Activated CD4-positive, alpha-beta T cell treated with anti-CD3 and anti-CD28 coated beads for 1 hour (primary cell): ENCODE measurements at places on chromosomes 12 and 14.

- no peak for DNase-seq
Observed at GRCh38 chr14:23437133-23438100, 2.0 kb upstream of the MYH7 start.

GRCh38 chr12:64459394-64459891, 7.5 kb downstream of the TBK1 start:
- no peak for DNase-seq

DNA sequence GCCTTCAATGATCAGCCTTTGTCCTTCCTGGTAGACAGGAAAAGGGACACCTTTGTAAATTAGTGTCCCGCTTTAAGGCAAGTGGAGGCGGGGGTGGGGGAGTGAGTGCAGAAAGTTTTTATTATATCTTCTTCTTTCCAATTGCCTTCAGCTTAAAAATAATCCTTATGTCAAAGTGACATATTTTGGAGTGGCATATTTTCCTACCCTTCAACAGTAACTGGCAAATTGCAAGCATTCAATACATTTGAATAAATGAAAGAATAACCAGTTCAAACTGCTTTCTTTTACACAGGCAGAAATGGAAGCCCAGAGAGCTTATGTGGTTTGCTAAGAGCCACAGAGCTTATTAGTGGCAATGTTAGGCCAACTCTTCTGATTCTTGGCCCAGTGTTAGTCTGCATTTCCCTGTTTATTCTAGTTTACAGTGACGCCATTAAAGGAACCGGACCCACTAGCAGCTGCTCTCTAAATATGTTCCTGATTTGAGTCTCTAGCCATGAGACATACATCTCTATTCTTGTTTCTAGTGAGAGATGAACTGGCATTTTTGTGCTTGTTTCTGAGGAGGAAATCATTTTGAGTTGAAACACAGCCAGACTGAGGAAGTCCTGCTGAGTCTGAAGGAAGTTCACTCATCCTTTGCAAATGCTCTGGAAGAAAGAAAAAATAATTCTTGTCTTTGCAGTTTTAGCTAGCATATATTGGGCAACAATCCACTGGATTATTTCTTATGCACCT, 468.7 kb downstream of the NOVA1 start:
- DNase-seq = no peak

DNA sequence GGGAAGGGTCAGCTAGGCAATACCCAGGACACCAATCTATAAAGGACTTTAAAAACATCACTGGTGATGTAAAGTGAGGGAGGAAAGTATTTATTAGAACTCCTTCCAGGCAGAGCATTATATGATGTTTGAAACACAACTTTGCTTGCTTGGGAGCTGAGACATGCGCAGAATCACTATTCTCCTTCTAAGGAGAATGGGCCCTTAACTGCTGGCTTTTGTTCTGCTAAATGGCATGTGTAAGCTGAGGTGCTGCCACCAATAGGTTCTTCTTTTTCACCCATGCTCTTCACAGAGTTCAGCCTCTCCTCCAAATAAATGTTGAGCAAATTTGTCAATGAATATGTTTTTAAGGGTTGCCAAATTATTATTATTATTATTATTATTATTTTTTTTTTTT, 3.9 kb downstream of the STAC3 start:
- no peak for DNase-seq

GRCh38 chr14:88834883-88835431, 10.5 kb downstream of the TTC8 start:
- no peak for DNase-seq
